ENCODE measurements at places on chromosomes 12 and 14.

DNA sequence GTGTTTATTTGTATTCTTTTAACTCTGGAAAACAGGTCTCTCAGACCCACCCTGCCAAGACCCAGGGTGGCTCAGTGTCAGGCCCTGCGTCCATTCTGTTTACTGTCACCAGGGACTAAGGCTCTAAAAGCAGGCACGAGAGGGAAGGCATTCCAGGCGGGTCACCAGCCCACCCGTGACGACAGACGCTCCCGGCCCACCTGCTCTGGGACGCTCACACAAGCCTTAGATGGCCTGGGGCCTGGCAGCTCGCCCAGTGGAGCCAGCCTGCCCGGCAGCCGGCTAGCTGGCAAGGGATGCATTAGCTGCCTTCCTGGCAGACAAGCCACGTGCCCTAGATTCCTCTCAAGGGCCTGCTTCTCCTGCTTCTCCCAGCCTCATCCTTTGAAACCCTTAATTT, 9.2 kb upstream of the NUAK1 start:
- no peak for DNase-seq

DNA sequence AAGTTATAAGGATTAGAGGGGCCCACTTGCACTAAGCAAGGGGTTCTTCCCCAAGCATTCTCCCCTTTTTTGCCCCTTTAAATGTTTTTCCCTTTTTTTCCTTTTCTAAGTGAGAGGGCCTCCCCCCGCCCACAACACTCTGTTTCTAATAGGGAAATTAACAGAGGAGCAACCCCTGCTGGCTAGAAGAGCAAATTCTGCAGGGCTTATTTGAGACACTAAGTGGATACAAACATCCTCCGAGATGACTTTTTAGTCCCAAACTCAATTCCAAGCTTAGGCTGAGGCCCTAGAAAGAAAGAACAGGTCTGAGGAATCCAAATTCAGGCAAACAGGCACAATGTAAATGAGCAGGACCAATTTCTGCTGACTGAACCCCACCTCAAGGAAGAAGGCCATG, 138.9 kb downstream of the GPR65 start:
- no peak for DNase-seq

DNA sequence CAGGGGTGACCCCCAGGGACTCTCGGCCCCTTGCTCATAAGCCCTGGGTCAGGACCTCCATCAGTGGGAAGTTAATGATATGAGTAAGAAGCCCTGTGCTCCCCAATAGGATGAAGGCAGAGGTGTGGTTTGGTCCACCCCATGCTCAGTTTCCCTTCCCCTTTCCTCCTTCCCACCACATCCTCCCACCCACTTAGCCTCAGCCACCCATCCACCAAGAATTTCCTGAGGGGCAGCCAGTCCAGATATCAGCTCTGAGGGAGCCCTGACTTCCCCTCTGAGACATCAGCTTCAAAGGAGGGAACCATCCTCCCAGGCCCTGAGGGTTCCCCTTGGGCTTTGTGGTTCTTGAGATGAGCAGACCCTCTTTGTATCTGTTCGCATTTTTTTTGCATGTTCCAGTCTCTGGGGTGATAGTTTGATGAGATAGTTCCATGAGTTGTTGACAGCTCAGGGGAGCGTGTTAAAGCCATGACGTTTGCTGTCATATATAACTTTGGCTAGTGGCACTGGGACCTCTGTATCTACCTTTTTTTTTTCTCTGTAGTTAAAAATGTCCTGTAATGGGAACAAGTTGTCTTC, 71.2 kb downstream of the LGMN start:
- peak; percentile 68 for DNase-seq

DNA sequence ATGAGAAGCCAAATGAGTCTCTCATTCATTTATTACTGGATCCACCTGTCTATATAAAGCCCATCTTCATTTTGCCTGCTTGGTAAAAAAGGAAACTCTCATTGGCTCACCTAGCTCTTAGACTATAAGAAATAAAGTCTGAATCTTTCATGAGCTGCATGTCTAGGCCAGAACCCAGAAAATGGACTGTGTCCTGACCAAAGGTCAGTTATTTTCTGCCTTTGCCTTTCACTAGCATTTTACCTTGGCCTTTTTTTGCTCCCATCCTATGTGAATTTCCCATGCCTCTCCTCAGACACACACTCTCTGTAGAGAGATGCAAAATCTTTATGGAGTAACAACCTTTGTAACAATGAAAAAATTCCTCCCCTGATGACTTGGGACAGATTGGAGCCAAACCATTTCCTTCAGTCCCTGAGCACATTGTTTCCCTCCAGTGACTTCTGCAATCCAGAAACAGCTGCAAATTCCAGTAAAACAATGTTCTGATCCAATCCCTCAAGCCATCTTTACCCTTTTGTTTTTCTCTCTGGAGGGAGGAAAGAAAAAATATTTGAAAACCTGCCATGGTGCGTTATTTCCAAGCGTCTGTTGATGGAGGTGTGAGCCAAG, 33.6 kb upstream of the MAP3K9 start:
- no peak for DNase-seq

GRCh38 chr12:101759396-101760047, 20.3 kb upstream of the SYCP3 start:
- DNase-seq, result no peak

- DNase-seq, result no peak
Measured at GRCh38 chr12:26092346-26093105, 32.3 kb downstream of the BHLHE41 start.

DNA sequence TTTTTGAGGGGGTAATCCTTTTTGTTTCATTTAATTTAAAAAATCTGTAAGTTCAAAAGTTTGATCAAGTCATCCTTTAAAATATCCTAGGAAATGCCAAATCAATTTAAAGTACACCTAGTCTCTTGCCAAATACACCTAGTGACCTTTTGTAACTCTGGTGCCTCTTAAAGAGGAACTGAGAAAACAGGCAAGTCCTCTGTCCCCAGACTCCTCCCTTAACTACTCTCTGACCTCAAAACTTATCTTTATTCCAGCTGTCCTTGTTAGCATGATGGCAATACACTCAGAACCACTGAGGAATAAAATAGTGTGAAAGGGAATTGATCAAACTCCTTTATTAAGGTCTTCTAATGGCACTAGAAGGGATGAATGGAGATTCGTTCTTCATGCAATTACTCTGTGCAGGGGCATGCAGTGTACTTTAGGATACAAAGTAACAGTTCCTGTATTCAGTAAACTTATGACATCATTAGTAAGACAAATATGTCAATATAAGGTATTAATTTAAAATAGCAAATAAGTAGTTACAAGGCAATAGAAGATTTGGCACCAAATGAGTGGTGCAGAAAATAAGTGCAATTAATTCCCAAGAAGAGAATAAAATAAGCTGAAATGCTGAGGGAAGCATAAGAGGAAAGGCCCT, 3.3 kb downstream of the FAR2 start:
- no peak for DNase-seq

GRCh38 chr12:109029411-109029810, 8.5 kb upstream of the SVOP start:
- DNase-seq, result no peak

GRCh38 chr12:111283521-111283920, 85.4 kb downstream of the PHETA1 start:
- no peak for DNase-seq

- DNase-seq, result no peak
Measured at GRCh38 chr12:109993091-109993490, 3.1 kb downstream of the GIT2 start.

GRCh38 chr12:62658910-62659309, 192.3 kb downstream of the MON2 start:
- no peak for DNase-seq

GRCh38 chr12:63904653-63905052, 60.2 kb downstream of the SRGAP1 start:
- no peak for DNase-seq

DNA sequence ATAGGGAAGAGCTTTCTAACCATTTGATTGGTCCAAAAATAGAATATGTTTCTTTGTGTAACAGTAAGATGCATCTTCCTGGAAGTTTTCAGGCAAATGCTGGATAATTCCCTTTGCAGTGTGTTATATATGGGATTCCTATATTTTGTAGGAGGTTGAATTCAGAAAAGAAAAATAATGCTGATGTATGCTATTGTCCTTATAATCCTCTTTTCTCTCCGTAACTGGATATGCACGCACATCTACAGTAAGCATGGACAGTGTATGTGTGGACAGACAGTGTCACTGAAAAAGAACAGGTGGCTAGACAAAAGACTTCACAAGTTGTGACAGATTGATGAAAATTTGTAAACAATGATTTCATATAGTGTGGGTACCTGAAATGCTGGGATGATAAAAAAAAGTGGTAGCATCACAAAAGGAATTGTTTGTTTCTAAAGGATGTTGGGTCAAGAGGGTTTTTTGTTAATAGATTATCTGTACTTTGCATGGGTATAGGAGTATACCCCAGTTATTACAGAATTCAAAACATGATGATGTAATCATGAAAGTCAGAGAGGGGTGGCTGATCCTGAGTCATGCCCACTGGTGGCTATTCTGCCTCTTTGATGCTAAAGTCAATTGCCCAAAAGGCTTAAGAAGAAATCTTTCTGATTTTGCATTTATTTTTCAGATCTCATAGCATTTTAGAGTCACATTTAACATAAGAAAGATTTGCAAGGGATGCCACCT, 160.7 kb upstream of the TMTC1 start:
- DNase-seq, result no peak

Measured in stimulated activated CD4-positive, alpha-beta T cell treated with anti-CD3 and anti-CD28 coated beads, Interleukin-12 subunit alpha, Interleukin-12 subunit beta, amount 100 ng/mL, for 24 hours (primary cell).